Stimulated activated CD8-positive, alpha-beta memory T cell treated with anti-CD3 and anti-CD28 coated beads, Interleukin-2, amount 100 ng/mL, for 1 hour (primary cell): ENCODE measurements at places on chromosomes 5 and 9.

GRCh38 chr9:70561786-70562395, 147.4 kb upstream of the KLF9 start:
- no peak for DNase-seq

DNA sequence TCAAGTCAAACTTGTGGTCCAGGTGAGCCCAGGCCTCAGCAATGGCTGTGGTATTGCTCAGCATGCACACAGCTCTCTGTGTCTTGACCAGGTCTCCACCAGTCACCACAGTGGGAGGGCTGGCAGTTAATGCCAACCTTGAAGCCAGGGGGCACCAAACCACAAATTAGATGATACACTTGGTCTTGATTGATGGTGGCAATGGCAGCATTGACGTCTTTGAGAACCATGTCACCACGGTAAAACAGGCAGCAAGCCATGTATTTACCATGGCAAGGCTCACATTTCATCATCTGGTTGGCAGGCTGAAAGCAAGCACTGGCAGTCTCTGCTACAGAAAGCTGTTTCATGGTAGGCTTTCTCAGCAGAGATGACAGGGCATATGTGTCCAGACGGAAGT, 40.0 kb downstream of the NIM1K start:
- no peak for DNase-seq

GRCh38 chr5:114636271-114636670, 274.4 kb downstream of the KCNN2 start:
- no peak for DNase-seq

- no peak for DNase-seq
Measured at GRCh38 chr9:10148796-10149195, 464.0 kb downstream of the PTPRD start.
